ENCODE measurements at places on chromosomes 5 and 9. TPM values are rescaled to one million over a fixed set of nuclear protein-coding genes. Genes with fewer than 3 reads are reported as not detected.

DNA sequence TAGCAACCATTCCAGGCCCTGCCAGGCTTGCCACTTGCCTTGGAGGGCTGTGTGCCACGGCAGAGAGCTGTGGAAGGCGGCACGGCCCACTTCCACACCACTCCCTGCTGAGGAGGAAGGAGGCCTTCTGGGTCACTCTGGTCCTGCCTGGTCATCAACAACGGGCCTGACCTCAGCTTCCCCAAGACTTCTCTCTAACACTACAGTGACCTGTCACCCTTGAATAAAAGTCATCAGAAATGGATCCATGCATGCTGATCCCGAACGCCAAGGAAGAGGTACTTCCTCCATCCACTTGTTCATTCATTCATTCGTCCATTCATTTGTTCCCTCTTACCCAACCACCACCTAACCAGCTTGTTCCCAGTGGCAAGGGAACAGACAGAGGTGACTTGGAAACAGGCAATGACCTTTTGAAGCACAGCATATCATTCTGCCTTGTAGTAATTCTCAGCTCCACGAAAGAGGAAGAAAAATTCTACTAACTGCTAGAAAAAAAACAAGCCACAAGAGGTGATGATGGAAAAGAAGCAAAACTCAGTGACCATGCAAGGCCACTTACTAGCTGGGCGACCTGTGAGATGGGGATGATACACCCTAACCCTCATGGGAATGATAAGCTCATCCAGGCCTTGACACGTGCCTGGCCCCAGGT lies 58.6 kb downstream of the STK10 start:
- no peak for DNase-seq

DNA sequence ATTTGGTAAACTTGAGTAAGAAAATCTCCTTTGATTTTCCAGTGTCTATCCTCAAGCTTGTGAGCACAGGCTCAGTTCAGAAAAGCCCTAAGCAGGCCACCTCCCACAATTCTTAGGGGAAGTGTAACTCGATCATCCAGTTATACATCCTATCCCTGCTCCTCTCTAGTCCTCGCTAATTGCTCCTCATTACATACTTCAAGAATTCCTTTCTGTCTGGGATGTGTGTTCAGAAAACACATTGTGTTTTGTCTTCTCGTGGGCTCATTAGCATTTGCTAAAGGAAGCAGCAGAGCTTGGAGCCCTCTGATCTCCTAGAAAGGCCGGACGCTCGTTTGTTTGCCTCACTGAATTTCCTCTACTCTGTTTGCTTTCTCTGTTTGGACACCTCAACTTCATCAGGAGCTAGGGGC lies 268.2 kb upstream of the RFX3 start:
- DNase-seq: no peak

- DNase-seq: no peak
Observed at GRCh38 chr5:76861612-76862011, 11.8 kb downstream of the S100Z start.

DNA sequence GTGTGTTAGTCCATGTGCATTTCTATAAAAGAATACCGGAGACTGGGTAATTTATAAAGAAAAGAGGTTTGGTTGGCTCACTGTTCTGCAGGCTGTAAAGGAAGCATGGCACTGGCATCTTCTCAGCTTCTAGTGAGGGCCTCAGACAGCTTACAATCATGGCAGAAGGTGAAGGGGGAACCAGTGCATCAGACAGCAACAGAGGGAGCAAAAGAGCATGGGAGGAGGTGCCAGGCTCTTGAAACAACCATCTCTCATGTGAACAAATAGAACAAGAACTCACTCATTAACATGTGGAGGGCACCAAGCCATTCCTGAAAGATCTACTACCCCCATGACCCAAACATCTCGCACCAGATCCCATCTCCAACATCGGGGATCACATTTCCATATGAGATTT lies 89.2 kb upstream of the IL33 start:
- no peak for DNase-seq

GRCh38 chr5:157217289-157218024 lies 36.8 kb downstream of the ITK start:
- DNase-seq: no peak

DNA sequence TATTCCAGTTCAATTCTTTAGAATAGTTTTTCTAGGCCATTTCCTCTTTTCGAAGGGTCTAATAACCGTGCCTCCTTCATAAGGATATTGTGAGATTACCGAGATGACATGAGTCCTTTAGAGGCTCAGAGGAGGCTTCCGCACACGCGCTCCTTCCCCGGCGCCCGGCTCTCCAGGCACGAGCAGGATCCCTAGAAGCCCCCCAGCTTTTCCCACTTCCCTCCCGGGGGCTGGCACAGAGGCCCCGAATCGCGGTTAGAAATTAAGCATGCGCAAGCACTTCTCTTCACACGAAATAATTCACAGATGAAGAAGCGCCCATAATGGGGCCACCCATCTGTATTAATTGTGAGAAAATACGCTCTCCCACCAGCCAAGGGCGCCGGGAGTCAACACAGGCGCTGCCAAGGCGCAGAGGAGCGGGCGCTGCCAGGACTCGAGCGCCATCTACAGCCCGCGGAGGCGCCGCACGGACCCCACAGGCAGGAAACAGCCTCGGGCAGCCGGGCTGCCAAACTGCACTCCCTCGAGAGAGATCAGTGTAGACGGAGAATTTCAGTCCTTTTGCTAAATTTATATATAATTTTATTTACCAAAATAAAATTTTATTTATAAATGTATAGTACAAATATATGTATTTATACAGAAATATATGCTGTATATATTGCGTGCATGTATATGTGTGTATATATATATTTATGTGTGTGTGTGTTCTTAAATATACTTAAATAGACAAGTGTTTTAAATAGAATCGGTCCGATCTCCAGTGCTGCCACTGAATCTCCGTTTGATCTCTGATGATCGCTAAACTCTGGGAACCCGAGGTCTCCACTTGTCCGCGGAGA lies 258.1 kb upstream of the NFIL3 start:
- peak; percentile 83 for DNase-seq

DNA sequence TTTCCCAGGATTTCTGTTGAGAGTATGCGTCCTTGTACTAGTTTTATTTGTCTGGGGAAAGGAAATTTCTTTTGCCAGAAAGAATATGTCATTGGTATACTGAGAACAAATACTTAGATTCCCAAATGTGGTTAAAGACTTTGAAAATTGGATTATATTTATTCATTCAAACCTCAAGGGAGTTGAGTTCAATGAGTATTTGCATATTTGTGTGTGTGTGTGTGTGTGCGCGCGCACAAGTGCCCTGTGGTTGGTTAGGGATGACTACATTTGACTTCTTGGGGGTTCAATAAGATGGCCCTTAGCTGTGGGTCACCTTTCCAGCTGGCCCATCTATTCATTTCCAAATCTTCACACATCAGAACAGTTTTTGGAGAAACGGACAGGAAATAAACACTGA lies 4.9 kb downstream of the RXFP3 start:
- no peak for DNase-seq

DNA sequence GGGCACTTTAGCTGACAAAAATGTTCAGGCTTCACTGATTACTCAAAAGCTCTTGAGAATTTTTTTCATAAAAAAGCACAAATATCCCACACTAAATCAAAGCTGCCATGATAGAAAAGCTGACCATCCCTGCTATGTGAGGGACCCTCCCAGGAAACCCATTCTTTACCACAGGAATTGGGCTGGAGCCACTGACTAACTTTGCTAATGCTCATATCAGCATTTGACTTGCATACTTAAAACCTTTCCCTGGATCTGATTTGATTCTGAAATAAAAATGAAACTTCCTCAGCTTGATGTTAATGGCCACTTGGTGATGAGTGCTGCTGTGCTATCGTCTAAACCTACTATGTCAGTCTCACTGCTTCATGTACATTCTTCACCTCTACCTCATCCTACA lies 243.6 kb downstream of the PRELID2 start:
- DNase-seq: no peak

Gene ENTPD2
- 2.9 TPM for total RNA-seq

Gene GRIN3A
- 0.31 TPM for total RNA-seq

Measured in right cardiac atrium (tissue), 5 donors.